ENCODE measurements at places on chromosomes 2 and 18.

GRCh38 chr2:178845566-178846457 lies 38.6 kb upstream of the TTN start:
- no peak for DNase-seq

GRCh38 chr2:104443145-104443544 lies 410.8 kb upstream of the POU3F3 start:
- DNase-seq = no peak

DNA sequence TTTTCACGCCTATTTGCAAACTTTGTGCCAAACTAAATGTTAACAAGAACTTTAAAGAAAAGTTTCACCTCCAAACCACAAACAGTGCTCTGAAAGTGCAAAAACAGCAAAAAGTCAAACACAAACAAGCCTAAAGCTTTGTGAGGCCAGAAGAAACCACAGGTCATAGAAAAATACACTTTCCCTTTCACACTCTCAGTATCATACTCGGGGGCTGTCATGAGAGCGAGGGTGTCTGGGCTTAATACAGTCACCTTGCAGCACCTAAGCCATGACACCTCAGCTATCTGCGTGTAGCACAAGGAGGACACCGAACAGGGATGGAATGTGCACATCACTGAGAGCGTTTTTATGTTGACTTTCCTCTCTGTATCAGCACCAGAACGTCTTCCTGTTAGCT lies 26.6 kb upstream of the SEH1L start:
- DNase-seq = no peak

DNA sequence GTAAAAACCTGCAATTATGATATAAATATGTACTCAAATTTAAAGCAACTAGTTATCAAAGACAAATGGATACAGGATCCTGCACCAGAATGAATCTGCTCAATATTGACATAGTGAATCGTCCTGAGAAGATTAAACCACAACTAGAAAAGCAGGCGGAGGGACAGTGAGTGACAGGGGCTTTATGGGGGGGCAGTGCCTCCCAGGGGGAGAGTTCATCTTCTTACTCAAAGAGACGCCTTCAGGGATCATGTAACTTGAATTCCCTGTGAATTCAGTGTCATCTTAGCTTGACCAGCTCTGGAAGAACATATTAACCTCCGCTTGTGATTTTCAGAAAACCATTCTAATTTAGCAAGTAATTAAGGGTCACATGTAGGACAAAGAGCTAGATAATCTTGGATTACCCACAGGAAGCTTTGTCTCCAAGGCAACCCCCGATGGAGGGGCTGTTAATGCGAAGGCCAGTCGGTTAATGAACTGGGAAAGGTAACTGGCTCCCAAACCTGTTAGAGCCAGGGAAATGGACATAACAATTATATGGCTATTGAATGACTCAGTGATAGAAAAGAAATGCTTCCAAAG lies 17.4 kb upstream of the LMAN1 start:
- DNase-seq = no peak

DNA sequence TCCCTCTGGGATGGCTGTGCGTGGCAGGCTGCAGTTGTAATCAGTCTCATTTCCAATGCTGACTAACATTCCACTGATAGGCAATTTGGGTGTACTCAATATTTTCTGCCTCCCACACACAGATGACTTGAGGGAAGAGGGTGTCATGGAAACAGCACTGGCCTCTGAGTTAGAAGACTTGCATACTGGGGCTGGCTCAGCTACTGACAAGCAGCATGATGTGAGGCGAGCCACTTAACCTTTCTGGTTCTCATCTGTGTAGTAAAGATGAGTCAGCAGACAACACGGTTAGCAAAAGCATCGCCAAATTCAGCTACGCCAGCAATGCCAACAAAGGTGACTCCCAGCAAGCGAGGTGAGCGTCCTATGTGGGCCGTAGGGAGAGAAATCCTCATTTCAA lies 73.5 kb downstream of the COLEC12 start:
- DNase-seq = no peak

DNA sequence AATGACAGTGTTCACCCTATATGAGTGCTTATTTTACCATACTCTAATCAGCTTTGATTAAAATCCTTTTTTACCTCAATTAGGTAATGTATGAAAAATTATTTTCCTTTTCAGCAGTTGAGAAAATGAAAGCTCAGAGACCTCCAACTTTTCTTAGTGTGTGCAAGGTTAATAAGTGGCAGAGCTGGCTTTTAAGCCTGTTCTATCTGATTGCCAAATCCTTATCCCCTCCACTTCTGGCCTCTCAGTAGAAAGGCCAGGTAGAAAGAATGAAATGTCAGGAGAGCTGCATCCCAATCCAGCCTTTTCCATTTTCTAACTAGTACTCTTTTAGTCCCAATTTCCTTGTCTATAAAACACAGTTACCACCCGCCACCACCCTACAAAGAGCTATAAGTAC lies 67.6 kb upstream of the LCLAT1 start:
- DNase-seq = no peak

Measured in RWPE2 (cell line).